Fibroblast of skin of abdomen (primary cell): ENCODE measurements at places on chromosomes 3 and 15.

GRCh38 chr3:119177321-119177720 lies 3.9 kb downstream of the UPK1B start:
- no peak for DNase-seq

DNA sequence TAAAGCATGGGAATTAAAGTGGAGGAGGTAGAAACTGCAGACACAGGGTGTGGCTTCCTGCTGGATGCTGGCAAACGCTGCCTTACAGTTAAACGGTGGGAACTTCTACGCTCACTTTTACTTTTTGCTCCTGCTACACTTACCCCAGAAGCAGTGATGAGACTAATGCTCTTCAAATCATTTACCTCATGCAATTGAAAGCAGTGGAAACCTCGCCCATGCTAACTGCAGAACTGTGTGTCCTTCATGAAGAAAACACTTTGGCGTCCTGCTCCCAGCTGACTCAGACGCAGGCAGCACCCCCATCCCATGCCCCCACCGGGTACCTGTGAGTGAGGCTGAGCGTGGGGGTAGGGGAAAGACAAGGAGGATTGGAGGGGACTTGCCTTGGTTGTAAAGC lies 31.8 kb downstream of the UPK1B start:
- no peak for DNase-seq

- peak; percentile 57 for DNase-seq
Measured at GRCh38 chr3:141386611-141387111, 18.4 kb downstream of the ZBTB38 start.

- no peak for DNase-seq
Measured at GRCh38 chr3:61657689-61658088, 96.3 kb downstream of the PTPRG start.

DNA sequence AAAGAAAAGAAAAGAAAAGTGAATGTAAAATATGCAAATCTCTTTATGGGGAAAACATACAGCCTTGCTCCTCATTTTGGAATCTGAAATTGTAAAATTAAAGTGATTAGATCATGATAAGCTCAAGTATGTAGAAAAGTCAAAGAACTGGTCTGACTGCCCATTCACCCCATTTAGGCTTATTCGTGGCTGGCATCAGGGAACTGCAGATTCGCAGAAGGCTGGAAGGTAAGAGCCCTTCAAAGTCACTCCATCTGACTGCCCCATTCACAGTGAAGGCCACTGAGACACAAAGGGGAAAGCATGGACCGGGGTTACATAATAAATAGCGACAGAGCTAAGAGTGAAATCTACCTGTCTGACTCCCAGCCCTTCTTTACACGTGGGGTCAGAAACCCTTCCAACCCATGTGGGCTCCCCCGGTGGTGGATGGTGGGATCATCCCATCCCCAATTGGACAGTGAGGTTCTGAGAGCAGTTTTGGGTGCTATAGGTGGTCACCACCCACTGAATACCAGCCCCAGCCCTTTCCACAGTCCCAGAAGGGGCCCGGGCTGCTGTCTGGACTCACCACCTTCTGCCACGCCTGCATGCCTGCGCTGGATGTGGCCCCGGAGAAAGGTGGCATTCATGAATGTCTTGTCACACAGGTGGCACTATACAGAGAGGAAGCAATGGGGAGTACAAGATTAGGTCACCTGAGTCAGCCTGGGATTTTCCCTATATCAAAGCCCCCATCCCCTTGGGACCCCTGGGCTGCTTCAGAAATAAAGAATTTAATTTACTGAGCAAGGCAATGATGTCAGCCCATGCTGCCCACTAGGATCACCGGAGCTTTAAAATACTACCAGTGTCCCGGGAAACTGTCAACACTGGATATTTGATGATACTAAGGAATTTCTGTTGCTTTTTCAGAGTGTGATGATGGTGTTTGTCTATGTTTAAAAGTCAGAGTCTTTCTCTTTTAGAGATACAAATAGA lies 17.9 kb downstream of the DZIP1L start:
- no peak for DNase-seq

DNA sequence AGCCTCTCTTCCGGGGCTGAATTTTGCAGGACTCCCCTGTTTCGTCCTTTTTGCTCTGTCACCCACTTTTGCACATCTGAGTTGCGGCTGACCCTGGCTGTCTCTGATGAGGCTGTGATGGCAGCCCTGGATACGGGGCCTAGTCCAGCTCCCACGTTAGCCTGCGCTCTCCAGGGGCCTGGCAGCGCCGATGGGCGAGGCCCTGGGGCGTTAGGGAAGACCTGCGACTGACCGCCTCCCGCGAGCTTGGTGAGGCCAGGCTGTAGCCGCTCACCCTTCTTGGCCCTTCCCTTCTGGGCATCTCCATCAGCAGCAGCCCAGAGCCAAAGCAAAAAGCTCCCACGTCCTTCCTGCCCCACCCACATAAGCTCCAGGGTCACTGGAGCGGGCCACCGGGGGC lies 85.2 kb downstream of the FBLN2 start:
- DNase-seq, result no peak
